ENCODE measurements at places on chromosomes 11 and 22. TPM values are rescaled to one million over a fixed set of nuclear protein-coding genes. Genes with fewer than 3 reads are reported as not detected.

DNA sequence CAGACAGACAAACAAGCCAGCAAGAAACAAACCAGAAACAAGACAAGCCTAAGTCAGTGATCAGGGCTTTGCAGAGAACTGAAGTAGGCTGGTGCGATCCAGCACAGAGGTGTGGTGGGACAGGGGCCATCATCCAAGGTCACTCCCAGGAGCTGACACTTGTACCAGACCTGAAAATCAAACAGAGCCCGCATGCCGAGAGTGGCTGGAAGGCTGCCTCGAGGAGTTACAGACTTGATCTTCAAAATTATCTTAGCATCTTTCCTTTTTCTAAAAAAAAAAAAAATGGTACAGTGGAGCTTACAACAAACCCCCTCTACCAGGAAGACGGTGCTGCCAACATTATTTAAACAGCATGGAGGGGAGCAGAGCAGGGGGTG is 8.8 kb upstream of the SCUBE1 start:
- H3K4me1 ChIP-seq, result no peaks in the 10 kb centered on the region
- no peak for DNase-seq
- H3K36me3 ChIP-seq, result no peaks in the 10 kb centered on the region
- no peak overlapping the region for H3K4me3 ChIP-seq
- no peak overlapping the region for H3K27ac ChIP-seq

- H3K4me3 ChIP-seq, result no peak overlapping the region
- H3K27me3 ChIP-seq, result no peaks in the 10 kb centered on the region
Observed at GRCh38 chr11:46421257-46421880, 29.8 kb upstream of the CHRM4 start.

DNA sequence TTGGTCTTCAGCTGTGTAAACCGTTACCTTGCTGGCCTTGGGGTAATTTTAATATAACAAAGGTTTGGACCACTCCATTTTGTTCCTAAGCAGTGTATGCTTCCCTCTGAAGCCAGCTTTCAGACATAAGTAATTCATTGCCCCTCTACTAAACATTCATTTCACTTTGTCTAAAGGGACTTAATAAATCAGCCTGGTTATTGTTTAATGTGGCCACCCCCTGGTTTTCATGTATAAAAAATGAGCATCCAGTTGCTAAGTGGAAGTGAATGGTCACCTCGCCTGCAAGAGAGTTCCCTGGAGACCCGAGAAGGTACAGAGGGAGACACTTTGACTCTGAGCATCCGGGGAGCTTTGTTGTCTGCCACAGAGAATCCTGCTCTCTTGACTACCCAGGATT is 3.9 kb downstream of the ABTB2 start:
- peaks cover 47% of the 10 kb centered on the region for H3K4me1 ChIP-seq
- DNase-seq, result no peak
- H3K27ac ChIP-seq, result no peak overlapping the region
- peaks cover 22% of the 10 kb centered on the region for H3K27me3 ChIP-seq
- H3K4me3 ChIP-seq, result peak overlapping the region; percentile 43

- H3K4me3 ChIP-seq, result peak overlapping the region; percentile 85
- peaks cover 39% of the 10 kb centered on the region for H3K4me1 ChIP-seq
- peak overlapping the region; percentile 77 for H3K27ac ChIP-seq
- H3K36me3 ChIP-seq, result no peaks in the 10 kb centered on the region
- DNase-seq, result peak; percentile 64
- H3K27me3 ChIP-seq, result peaks cover 4% of the 10 kb centered on the region
Observed at GRCh38 chr11:112280268-112281126, 19.8 kb upstream of the PLET1 start.

GRCh38 chr11:121961321-121961801 is 154.7 kb downstream of the BLID start:
- no peaks in the 10 kb centered on the region for H3K27me3 ChIP-seq
- H3K4me3 ChIP-seq, result no peak overlapping the region
- H3K27ac ChIP-seq, result no peak overlapping the region
- no peaks in the 10 kb centered on the region for H3K36me3 ChIP-seq

Gene CRYBA4
- not detected for total RNA-seq

Gene SLC22A25
- total RNA-seq, result not detected

Gene SNU13
- total RNA-seq, result 337 TPM

Gene NAALAD2
- not detected for total RNA-seq

- peaks cover 3% of the 10 kb centered on the region for H3K27me3 ChIP-seq
- no peak overlapping the region for H3K27ac ChIP-seq
- DNase-seq, result no peak
- H3K4me3 ChIP-seq, result no peak overlapping the region
- peaks cover 4% of the 10 kb centered on the region for H3K4me1 ChIP-seq
Observed at GRCh38 chr11:62459080-62459479, 40.2 kb downstream of the SCGB1A1 start.

- H3K4me3 ChIP-seq, result peak overlapping the region; percentile 99
- peaks cover 28% of the 10 kb centered on the region for H3K4me1 ChIP-seq
- H3K27me3 ChIP-seq, result no peaks in the 10 kb centered on the region
- no peak for DNase-seq
- H3K27ac ChIP-seq, result peak overlapping the region; percentile 95
Observed at GRCh38 chr11:47765086-47765485, 2.1 kb downstream of the FNBP4 start.

DNA sequence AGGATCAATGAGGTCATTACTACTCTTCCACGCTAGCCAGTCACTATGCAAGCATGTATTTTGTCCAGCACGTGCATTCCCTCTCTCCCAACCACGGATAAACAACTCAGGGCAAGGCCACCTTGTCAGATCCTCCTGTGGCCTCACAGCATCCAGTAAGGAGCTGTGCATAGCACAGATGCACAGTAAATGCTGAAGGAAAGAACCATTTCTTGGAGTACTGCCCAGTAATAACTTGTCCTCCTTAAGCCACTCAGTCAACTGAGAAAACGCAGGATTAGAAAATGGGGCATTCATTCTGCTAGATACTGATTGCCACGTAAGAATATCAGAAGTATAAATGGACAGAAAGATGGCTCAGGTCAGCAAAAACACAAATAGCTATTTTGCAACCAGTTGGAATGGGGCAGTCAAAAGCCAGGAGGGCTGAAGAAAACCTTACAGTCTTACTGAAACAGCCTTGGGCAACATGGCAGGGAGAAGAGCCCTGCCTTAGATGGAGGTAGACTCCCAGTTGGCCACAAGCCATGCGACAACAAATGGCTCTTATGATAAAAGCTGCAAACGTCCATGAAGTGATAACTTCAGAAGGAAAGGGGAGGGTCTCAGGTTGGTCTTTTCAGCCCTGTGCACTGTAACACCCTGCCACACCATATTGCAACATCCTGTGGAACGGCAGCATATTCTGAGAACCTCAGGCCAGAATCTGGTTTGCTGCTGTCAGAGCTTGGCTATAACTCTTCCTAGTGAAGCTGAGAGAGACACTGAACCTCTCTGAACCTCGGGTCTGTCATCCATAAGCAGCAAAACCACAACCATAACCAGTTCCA is 23.0 kb downstream of the PC start:
- DNase-seq, result no peak
- H3K27ac ChIP-seq, result no peak overlapping the region
- H3K4me1 ChIP-seq, result no peaks in the 10 kb centered on the region
- H3K4me3 ChIP-seq, result no peak overlapping the region
- H3K36me3 ChIP-seq, result no peaks in the 10 kb centered on the region
- H3K27me3 ChIP-seq, result peaks cover 6% of the 10 kb centered on the region

- no peaks in the 10 kb centered on the region for H3K36me3 ChIP-seq
- H3K27me3 ChIP-seq, result peaks cover 6% of the 10 kb centered on the region
- no peak overlapping the region for H3K27ac ChIP-seq
- DNase-seq, result no peak
- H3K4me3 ChIP-seq, result no peak overlapping the region
- no peaks in the 10 kb centered on the region for H3K4me1 ChIP-seq
Observed at GRCh38 chr11:96484361-96484760, 94.5 kb downstream of the JRKL start.

GRCh38 chr11:72724851-72725723 is 27.1 kb downstream of the ARAP1 start:
- no peak overlapping the region for H3K4me3 ChIP-seq
- H3K27ac ChIP-seq, result peak overlapping the region; percentile 78
- H3K27me3 ChIP-seq, result no peaks in the 10 kb centered on the region
- DNase-seq, result peak; percentile 70
- peaks cover 18% of the 10 kb centered on the region for H3K36me3 ChIP-seq

DNA sequence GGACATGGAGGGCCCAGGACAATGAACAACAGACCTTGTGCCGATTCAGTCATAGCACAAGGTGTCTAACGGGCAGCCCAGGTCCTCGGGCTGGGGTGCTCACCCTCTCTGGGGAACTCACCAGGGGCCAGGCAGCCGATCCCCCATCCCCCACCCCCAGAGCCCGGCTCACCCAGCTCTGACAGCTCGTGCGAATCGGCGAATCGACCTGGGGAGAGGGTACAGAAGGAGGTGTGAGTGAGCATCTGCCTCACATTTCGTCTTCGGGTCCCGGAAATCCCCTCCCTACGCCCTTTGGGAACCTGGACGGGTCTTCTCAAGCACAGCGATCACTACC is 423 bp downstream of the PEX16 start:
- H3K27ac ChIP-seq, result peak overlapping the region; percentile 92
- peak overlapping the region; percentile 98 for H3K4me3 ChIP-seq
- H3K36me3 ChIP-seq, result peaks cover 9% of the 10 kb centered on the region
- H3K27me3 ChIP-seq, result peaks cover 10% of the 10 kb centered on the region

- H3K36me3 ChIP-seq, result no peaks in the 10 kb centered on the region
- peaks cover 10% of the 10 kb centered on the region for H3K27me3 ChIP-seq
- H3K4me1 ChIP-seq, result no peaks in the 10 kb centered on the region
- H3K27ac ChIP-seq, result no peak overlapping the region
- DNase-seq, result no peak
- H3K4me3 ChIP-seq, result no peak overlapping the region
Observed at GRCh38 chr11:12403122-12403996, 26.0 kb downstream of the PARVA start.

- H3K4me1 ChIP-seq, result peaks cover 54% of the 10 kb centered on the region
- peak overlapping the region; percentile 28 for H3K4me3 ChIP-seq
- no peak for DNase-seq
- H3K36me3 ChIP-seq, result no peaks in the 10 kb centered on the region
- H3K27ac ChIP-seq, result peak overlapping the region; percentile 86
Observed at GRCh38 chr11:14374922-14375830, 16.2 kb upstream of the RRAS2 start.

All from activated T-helper 1 cell treated with anti-CD3 and anti-CD28 coated beads, Interleukin-12 subunit alpha, Interleukin-12 subunit beta, Interleukin-2, Interleukin-4 antibody, amounts not matched to agents 30 ng/mL and 10 ng/mL and 1 ng/mL, durations not matched to agents 14 hours and 24 hours and 36 hours (primary cell).